ENCODE measurements at places on chromosomes 3 and 15.
A peak's percentile ranks its signal among the peaks of the same experiment; 100 is the strongest.

DNA sequence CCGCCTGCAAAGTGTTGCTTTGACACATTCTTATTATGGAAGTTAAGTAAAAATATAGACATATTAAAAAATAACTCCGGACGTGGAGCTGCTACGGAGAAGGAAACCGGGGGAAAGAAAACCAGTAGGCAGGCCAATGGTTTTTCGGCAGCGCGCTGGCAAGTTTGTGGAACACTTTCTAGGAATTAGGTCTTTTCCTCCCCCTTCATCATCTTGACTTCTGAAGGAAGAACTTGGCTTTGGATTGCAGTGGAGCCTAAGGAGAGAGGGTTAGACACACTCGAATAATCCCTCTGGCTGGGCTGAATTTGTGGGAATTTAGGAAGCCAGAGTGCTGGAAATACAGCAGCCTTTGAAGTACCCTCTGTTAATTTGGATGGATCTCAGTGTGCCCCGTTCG, 317 bp downstream of the ROBO2 start:
- DNase-seq = no peak

DNA sequence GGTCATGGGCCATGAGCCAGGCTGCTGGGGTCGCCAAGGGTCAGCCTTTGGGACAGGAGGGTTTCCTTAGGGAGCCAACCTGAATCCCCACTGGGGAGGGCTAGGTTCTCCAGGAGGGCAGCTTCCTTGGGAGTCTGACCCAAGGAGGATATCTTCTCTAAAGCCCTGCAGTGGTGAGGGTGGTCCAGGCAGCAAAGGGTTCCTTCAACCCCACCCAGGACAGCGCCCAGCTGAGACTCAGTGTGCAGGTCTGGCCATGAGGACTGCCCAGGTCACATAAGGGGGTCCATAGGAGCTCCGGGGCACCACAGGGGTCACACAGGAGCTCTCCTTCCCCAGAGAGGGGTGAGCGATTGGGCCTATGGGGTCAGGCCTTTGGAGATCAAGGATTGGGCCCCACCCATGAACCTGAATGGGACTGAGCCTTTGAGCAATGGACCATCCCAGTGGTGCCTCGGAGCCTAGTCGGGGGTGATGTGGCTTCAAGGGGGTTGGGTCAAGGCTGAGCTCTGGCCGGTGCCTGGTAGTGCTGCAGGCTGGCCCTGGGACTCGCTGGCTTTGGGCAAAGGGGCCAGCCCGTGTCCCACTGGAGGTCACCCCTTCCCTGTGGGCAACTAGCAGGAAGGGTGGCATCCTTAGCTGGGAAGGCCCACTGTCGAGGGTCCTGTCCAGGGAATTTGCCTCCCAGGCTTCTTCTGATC, 216.5 kb downstream of the SNRPN start:
- DNase-seq = no peak

GRCh38 chr3:35654476-35654875, 15.2 kb downstream of the ARPP21 start:
- DNase-seq = no peak

- DNase-seq = no peak
Observed at GRCh38 chr3:172869784-172870518, 119.4 kb downstream of the ECT2 start.

GRCh38 chr3:17232442-17232841, 347.7 kb downstream of the PLCL2 start:
- no peak for DNase-seq

DNA sequence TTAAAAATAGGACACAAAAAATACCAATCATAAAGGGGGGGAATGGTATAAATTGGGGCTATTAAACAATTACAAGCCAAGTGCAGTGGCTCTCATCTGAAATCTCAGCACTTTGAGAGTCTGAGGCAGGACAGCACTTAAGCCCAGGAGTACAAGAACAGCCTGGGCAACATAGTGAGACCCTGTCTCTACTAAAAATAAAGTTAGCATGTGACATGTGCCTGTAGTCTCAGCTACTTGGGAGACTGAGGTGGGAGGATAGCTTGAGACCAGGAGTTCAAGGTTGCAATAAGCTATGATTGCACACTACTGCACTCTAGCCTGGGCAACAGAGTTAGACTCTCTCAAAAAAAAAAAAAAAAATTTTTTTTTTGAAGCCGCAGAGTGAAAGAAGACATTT, 23.8 kb upstream of the GABPB1 start:
- DNase-seq = no peak

DNA sequence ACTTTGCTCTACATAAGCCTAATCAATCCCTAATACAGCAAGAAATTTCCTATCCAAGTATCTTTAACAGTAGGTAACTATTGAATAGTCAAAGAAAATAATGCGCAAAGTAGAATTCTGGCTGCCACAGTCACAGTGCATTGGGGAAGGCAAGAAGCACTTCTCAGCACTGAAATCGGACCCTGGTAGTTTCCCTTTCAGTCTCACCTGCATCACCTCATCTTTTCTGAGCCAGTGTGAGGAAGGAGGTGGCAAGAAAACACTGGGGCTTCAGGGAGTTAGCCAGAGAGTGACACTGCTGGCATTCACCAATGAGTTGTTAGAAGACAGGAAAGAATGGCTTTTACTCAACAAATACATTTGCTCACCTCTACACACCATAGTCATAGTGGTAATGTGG, 8.3 kb downstream of the TRIM42 start:
- DNase-seq = no peak

DNA sequence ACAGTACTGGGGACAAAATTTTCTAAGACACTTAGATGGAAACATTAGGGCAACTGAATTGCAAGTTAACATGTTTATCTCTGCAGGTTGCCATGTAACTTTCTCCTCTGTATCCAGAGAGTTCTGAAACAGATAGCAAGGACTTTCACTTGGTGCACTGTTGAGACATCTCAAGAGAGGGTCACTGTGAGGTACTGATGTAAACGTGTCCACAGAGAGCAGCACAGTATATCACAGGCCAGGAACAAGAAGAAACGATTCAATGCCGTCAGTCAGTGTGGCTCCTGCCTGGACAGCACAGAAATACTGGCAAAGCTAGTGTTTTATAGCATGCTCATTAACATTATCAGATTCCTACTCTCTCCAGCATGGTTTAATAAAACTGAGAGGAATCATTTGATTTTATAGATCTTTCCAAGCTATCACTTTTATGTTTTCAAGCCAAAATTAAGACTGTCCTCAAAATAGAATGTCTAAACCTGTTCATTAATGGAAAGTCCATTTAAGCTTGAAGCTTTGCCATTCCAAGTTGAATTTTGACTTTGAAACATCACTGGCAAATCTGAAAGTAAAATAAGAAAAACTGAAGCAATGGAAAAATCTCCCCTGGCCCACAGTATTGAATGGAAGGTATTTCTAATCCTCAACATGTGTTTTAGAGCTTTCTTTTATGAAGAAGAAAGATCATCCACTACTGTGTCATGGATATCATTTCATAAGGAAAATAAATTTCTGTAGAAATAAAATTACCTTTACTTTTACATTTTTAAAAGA, 102.7 kb downstream of the IMPG2 start:
- DNase-seq = no peak

DNA sequence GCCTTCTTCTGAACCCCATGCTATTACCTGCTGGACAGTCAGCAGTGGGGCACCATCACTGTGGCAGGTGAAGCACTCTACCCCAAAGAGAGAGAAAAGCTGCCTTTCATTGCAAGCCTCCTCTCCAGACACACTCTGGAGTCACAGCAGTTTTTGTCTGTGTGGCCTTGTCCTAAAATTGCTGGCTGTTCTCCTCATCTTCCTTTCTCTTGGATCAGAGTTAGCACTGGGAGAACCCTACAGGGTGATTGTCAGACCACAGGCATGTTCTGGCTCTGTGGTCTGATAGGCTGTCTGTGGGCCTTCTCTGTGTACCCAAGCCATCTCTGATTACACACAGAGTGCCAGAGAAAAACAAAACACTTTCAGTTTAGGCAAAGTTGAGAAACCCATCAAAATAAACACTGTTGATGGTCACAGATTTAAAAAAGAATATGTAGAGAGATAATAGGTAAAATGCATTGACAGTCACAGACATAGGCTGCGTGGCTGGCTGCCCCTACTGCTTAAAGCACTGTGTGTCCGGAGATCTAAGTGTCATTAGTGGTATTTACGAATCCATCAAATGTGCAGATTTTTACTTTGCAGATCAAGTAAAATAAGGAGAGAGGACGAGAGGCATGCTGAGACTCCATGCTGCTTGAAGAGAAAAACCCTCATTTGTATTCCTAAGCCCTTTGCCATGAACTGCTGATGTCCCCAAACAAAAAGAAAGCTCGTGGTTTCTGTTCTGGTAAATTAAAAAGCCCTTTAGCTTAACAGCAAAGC, 689.9 kb downstream of the TUSC7 start:
- DNase-seq = no peak

- peak; percentile 1 for DNase-seq
Observed at GRCh38 chr15:87038404-87038803, 958.7 kb downstream of the AGBL1 start.

DNA sequence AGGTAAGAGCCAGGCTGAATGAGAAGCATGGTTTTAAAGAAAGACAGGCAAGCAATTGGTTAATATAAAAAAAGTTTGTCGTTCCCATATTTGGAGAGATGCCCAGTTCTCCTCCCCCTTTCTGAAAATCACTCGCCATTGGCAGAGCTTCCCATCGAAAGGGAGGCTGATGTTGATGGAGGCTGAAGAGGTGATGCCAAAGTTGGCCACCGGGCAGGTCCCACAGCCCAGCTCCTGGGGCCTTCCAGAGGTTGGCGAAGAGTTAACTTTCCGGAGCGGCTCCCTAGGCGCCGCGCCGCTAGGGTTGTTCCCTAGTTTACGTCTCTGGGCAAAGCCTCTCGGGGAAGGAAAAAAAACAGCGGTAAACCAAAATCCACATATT, 793 bp downstream of the PCOLCE2 start:
- DNase-seq = peak; percentile 29

GRCh38 chr3:59836531-59836930, 786.7 kb upstream of the CFAP20DC start:
- DNase-seq = no peak

DNA sequence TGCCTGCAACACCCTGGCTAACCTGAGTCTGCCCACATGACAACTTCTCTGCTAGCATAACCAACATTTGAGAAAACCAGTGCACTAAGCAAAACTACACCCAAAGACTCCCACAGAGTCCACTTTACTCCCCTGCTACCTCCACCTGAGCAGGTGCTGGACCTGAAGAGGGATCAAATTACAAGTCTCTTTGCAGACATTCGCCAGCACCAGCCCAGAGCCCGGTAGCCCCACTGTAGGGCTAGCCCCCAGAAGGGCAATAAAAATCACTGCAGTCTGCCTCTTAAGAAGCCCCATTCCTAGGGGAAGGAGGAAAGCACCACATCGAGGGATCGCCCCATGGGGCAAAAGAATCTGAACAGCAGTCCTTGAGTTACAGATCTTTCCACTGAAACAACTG, 472.2 kb downstream of the GRM7 start:
- no peak for DNase-seq

GRCh38 chr3:33441225-33441976, 1.2 kb upstream of the UBP1 start:
- no peak for DNase-seq

DNA sequence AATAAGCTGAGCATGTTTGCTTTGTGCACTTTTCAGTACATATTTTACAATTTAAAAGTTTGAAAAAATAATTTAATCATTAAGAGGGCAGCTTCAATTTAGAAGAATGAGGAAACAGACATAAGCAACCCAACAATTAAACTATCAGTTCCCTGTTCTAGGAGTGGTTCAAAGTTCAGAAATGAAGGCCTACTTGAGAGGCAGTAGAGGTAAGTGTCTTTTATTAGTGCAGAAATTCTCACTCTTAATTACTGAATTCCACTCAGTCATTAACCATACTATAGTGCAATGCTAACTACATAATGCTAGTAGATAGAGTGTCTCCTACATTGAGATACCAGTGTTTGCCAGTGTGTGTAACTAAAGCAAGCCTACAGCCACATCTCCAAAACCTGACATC, 73.1 kb downstream of the TNIK start:
- no peak for DNase-seq

GRCh38 chr3:47423548-47424145, 42.8 kb downstream of the PTPN23 start:
- DNase-seq = no peak

DNA sequence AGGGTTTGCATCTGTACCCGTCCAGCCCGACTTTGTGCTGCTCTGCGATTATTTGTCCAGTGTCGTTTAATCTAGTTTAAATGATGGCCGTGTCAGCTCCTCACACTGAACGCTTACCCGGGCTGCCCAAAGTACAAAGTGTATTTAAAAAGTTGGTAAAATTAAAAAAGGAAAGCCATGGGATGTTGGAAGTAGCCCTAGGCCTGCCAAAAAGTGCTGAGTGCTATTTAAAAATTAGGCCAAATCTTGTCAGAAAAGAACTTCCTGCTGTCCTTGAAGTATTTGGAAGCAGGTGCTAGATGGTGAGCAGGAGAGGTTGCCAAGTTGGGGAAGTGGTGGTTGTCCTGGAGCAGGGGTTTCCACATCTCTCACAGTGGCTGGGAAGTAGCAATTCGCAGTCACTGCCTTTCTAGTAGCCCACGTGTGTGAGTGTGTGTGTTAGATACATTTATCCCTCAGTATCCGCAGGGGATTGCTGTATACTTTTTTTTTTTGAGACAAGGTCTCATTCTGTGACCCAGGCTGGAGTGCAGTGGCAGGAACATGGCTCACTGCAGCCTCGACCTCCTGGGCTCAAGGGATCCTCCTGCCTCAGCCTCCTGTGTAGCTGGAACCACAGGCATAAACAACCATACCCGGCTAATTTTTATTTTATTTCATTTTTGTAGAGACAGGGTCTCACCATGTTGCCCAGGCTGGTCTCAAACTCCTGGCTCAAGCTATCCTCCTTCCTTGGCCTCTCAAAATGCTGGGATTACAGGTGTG, 664 bp downstream of the PPCDC start:
- DNase-seq = peak; percentile 35

GRCh38 chr15:42150219-42150970, 6.0 kb downstream of the PLA2G4F start:
- no peak for DNase-seq

DNA sequence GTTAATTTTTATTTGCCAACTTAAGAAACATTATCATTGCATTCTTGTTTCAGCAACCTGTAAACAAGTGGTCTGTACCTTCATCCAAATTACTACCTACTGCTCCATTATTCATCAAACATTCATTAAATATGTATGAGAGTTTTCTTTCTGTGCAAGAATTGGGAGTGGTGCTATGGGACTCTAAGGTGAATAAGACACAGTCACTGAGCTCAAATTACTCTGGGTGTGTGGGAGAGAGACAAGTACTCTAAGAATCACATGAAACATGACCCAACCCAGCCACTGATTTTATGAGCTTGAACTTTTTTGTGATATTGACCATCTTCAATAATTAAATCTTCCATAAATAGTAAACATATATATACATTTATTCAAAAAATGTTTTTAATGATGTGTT, 227.2 kb upstream of the TP63 start:
- DNase-seq = no peak

- DNase-seq = no peak
Observed at GRCh38 chr3:42739401-42740158, 33.5 kb downstream of the CCDC13 start.

DNA sequence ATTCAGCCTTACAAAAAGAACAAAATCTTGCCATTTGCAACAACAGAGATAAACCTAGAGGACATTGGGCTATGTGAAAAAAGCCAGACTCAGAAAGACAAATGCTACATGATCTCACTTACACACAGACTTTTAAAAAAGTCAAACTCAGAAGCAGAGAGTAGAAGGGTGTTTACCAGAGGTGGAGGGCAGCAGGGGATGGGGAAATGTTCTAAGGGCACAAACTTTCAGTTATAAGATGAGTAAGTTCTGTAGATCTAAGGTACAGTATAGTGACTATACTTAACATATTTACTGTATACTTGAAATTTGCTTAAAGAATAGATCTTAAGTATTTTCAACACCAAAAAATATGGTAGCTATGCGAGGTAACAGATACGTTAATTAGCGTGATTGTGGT, 3.0 kb downstream of the MYEF2 start:
- DNase-seq = no peak

- DNase-seq = no peak
Observed at GRCh38 chr15:48089702-48090101, 31.1 kb upstream of the SLC24A5 start.
